Left colon (tissue), 2 donors: ENCODE measurements at places on chromosomes 1 and 21.
A peak's percentile ranks its signal among the peaks of the same experiment; 100 is the strongest.

DNA sequence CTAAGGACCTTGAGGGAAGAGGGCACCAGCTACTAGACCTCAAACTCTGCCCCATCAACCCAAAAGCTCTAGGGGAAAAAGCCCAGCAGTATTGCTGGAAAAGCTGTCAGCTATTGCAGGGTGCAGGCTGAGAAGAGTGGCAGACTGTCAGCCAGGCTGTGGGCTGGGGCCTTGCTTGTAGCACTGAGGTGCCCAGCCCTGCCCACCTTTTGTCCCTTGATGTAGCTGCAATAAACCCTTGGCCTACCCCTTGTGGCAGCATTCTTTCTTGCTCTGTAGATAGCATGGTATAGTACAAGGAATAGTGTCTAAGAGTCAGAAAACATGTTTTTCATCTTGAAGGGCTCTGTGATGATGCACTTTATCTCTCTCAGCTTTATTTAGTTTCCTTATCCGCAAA lies 39.4 kb downstream of the CDC14A start:
- DNase-seq, result no peak

DNA sequence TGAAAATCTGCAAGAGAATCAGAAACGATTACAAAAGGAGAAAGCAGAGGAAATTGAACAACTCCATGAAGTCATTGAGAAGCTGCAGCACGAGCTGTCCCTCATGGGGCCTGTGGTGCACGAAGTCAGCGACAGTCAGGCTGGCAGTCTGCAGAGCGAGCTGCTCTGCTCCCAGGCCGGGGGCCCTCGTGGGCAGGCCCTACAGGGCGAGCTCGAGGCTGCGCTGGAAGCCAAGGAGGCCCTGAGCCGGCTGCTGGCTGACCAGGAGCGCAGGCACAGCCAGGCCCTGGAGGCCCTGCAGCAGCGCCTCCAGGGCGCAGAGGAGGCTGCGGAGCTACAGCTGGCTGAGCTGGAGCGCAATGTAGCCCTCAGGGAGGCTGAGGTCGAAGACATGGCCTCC lies 47.5 kb upstream of the DIP2A start:
- no peak for DNase-seq

DNA sequence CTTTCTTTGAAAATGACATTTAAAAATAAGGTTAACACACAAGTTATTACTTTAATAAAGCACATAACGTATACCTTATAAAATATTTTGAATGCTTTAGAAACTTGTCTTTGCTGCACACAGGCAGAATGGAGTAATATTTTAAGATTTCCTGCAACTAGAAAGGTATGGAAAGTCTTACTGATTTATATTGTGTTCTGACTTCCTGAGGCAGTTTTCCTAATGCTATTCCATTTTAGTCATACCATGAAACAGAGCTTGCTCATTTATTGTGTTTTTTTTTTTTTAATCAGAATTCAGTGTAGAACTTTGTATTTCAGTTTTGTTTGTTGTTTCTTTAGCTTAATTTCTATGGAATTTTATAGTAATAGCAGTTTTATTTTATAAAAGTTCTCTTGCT lies 60.9 kb upstream of the S1PR1 start:
- DNase-seq, result no peak

DNA sequence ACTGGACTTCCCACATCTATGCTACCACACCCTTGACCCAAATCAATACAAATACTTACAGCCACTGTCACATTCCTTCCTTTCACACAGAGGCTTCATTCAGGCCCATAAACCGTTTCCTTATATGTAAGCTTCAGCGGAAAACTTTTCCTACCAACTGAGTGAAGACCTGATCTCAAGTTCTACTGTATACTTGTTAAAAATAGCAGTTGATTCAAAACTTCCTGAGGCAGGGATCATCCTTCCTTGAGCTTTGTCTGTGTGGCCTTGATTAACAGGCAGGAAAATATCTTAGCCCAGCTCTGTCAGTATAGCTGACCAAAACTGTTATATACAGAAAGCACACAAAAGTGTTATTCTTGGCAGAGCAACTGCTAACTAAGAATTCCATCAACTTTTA lies 42.7 kb downstream of the DENND2C start:
- no peak for DNase-seq

GRCh38 chr1:17185485-17185860 lies 19.5 kb upstream of the PADI1 start:
- DNase-seq, result no peak

DNA sequence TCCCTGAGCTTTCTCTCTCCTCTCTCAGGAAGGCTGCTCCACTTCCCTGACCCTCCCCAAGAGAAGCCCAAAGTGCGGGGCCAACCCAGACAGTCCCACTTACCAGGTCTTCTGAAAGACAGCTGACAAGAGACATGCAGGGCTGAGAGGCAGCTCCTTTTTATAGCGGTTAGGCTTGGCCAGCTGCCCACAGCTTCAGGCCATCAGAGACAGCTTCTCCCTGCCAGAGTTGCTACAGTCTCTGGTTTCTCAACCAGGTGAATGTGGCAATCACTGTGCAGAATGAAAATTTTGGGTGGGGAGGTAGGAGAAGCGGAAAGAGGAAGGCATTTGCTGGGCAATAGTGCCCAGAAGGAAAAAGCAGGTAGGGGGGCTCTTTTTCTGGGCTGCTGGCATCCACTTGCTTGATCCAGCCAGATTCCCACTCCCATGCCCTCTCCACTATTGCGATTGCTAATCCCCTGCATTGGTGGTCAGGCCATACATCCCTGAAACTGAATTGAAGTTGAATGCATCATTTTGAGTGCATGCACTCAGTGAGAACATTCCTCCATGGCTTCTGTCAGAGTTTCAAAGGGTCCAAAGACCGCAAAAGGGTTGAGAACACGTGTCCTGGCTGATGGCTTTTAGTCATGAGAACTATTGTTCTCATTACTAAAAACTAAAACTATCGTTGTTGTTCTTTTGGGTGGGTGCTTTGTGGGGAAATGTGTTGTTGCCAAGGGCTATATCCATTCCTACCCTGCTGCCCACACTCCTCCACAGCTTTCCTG lies at the start of gene S100A8:
S100A8 (minus strand) TSS at position 136 of the 773 bp plus-strand sequence. CDS start 538 bp downstream, outside the sequence.
- no peak for DNase-seq

DNA sequence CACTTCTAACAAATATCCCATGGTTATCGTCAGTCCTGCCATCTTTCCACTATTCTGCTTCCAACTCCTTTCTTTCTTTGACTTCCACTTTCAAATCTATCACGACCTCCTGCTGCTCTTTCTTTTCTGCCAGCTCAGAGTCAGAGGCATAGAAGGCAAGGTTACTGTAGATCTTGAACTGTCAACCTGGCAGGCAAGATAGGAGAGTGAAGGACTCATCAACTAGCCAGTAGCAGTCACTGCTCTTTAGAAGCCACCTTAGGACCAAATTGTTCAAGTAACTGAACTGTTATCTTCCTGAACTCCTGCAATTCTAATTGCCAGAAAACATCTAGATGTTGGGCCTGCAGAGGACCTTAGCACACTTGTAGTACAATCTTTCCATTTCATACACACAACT lies 13.1 kb upstream of the FCER1A start:
- DNase-seq, result no peak

DNA sequence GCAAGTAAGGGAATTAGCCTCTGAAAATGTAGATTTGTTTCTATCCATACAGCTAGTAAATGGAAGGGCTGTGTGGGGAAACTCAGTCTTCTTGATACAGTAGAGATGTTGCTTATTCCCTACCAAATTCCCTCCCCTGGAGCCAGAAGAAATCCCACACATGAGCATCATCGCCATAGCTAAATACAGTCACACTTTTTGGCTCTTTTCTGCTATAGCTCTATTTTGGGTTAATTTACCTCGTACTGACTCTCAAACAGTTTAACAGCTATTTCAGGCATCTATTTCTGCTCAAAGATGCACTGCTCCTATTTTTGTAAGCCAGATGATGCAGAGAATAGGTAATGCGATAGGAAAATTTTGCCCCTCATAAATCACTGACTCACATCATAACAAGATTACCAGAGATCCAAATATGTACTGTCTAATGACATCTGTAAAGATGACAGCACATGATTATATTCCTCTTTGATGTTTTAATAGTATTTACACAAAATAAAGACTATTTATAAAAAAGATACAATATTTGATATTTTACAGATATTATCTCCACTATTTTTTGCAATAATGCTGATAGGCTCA lies 58.6 kb downstream of the XCL1 start:
- no peak for DNase-seq

DNA sequence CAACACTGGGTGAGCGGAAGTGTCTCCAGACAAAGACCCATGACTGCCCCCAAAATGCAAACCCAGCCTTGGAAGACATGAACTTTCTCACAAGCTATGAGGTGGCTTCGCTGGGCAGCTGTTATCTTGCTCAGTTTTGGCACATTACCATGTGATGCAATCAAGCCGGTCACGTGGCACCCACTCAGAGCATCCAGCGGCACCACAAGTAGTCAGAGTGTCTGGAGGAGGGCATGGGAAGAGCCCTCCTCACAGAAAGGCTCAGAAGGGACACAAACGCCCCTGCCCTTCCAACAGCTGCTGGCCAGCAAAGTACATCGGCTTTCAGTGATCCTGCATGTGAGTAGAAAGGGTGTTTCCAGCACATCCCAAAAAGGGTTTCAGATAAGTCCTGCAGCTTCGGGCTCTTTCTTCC lies 145.5 kb upstream of the IRF2BP2 start:
- DNase-seq, result peak; percentile 70

DNA sequence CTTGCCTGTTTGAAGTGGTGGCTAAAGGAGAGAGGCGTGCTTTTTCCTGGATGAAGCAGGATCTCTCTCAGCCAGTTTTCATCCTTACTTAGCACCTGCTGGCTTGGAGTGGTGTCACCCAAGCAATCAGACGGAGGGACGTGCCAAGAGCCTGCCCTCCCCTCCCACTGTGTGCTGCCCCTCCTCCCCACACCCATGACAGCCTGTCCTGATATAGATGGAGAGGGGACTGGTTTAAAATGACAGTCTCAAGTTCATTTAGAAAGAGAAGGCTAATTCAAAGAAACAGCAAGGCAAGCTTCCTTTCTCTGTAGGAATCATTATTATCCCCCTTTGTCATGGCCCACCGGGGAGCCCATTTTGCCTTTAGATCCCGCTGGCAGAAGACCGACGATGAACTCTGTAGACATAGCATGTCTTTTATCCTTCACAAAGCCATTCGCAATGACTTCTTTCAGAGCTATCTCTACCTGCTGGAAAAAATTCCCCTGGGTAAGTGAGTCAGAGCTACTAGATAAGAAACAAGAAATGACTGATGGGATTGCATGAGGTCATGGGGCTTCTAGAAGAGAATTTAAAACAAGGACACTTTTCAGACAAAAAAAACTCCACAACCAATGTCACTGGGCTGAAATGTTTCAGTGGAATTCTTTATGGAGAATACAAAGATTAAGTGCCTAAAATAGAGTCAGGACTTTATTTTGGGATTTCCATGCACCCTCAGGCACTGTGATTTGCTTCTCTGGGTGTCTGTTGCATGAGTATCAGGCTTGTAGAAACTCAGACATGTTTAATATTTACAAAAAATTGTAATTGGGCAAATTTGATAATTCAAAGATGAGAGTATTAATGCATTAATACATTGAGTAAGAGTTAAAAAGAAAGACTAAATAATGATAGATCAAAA lies at the start of gene NTMT2:
NTMT2 (plus strand) TSS at position 190 of the 907 bp plus-strand sequence; CDS start at position 339, 149 bp downstream.
- DNase-seq, result no peak

DNA sequence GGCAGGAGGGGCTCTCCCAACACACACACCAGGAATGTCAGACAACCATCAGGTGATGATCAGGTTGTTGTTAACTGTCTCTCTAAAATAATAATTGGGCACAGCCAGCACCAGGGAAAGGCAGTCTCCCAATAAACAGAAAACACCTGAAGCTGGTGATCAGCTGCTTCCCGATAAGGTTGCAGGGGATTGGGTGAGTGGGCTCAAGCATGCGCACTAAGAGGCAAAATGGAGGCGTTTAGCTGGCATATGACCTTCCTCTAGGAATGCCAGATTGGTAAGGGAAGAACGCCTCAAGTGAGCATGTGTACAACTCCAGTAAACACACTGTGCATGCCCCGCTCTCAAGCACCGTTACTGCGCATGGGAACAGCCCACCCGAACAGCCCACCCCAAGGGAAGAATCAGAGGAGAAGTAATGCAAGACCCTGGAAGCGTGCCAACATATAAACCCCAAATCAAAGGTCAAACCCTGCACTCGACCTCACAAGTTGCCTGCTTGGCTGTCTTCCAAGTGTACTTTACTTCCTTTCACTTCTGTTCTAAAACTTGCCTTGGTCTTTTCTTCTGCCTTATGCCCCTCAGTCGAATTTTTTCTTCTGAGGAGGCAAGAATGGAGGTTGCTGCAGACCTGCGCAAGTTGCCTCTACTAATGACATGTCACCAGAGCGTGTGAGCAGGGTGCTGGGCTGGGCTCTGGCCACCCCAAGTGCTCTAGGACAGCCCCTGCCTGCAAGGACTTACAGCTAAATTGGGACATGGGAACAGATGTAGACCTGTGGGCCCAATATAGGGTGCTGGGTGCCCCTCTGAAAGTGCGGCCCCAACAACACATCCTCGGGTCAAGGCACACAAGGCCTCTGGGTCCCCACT lies 200.8 kb downstream of the RHOU start:
- DNase-seq, result peak; percentile 40
